ENCODE measurements at places on chromosomes 7 and 10.

GRCh38 chr10:28087661-28088351, 88.9 kb upstream of the ODAD2 start:
- no peak for DNase-seq

DNA sequence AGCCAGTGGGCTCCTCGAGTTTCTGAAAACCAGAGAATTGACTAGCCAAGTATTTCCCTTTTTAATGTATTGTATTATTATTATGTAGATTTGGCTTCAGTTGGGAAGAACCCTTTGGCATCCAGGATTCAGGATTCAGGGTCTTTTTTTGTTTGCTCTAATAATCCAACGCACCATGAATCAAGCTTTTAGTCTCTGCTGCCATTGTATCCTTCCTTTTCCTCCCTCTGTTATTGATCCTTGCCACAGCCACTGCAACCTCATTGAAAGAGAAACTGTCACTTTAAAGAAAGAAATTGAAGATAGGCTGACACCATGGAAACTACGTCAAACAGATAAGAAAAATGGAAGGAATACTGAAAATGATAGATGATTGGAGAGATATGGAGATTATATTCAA, 150.0 kb downstream of the CHRM2 start:
- no peak for DNase-seq

DNA sequence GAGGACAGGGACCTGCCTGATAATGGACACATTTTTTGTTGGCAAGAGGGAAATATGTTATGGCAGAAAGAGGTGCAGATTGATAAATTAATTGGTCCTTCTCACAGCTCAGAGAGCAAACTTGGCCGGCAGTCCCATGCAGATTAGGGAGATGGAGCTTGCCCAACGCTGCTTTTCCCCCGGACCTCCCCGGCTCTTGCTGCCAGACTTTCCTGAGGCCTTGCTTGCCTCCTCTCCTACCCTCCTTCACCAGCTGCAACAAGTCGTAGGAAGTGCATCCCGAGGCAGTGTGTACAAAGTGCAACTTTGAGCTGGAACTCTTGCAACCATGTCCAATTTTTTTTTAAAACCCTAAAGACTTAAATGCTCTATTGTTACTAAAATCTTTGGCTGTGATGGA, 215.5 kb downstream of the LRMDA start:
- no peak for DNase-seq

DNA sequence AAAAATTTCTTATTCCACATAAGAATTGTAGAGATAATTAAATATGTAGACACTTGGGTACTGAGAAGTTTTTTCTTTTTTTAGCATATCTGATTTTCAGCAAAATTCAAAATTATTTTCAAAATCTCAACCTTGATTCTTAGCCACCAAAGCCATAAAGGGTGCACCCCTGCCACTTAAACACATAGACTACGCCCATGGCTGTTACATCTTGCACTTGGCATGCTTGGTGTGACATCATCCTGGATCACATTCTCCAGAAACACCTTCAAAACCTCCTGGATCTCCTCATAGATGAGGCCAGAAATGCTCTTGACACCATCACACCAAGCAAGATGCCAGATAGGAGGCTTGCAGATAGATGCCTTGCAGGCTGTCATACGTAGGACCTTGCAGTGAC, 89.1 kb upstream of the KLF14 start:
- no peak for DNase-seq

DNA sequence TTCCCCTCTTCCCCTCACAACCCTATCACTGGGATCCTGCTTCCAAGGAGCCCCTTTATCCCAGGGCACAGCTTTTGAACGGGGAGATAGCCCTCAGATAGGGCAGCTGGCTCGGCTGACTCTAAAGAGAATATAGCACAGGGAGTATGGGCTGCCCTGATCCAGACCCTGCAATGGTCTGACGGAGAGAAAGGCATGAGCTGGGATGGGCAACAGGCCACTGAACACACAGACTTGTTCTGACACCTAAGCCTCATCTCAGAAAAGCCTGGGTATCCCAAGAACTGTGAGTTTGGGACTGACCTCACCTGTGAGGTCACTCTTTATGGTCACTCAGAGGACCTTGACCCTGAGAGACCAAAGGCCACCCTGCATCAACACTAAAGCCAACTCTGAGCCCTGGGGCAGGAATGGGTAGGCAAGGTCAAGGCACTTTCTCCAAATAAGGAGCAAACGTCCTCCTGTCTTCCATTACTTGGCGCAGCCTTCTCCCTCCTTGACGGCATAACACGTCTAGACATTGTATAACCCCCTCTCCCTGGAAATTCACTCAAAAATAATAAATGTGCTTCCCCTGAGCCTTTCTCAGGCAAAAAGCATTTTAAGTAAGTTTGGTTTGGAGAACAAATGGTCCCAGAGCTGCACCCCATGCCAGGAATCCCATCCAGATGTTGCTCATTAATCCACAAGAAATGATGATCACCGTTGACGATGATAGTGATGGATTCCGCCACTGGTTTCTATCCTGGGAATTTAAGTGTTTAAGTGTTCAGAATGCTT, 8.2 kb upstream of the LRRC18 start:
- DNase-seq: no peak

DNA sequence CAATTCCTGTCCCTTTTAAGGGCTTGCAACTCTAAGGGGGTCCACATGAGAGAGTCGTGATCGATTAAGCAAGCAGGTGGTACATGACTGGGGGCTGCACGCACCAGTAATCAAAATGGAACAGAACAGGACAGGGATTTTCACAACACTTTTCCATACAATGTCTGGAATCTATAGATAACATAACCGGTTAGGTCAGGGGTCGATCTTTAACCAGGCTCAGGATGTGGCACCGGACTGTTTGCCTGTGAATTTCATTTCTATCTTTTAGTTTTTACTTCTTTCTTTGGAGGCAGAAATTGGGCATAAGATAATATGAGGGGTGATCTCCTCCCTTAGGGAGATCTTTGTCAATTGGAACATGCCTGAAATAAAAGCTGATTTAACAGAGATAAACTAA, 370.1 kb downstream of the IPMK start:
- no peak for DNase-seq

DNA sequence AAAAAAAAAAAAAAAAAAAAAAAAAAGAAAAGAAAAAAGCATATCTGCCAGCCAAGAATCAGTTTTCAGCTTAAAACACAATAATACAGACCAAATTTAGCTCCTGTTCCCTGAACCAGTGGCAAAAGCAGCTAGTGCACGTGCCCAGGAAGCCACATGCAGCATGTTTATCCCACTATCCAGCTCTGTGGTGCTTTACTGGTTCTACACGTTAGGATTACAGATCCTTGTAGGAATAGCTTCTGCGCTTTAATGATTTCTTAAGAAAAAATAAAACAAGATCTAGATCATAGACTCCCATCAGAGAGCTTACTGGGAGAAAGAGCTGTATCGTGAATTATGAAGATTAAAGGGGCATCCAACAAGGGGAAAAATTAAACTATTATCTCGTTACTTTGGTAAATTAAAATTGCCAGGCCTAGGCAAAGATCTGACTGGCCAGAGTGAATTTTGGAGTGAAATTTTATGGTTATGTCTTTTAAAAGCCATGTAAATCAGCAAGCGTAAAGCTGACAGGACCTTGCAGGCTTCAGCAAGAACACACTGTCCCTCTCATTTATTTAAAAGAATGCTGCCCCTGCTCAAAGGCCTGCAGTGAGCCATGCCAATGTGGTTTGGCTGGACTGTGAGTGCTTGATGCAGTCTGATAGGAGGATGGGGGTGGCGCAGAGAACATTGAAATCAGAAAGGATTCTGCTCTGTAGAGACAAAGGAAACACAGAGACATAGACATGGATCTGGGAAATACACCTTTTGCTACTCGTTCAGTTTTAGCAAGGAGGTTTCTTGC, 177.3 kb upstream of the PHYHIPL start:
- no peak for DNase-seq

DNA sequence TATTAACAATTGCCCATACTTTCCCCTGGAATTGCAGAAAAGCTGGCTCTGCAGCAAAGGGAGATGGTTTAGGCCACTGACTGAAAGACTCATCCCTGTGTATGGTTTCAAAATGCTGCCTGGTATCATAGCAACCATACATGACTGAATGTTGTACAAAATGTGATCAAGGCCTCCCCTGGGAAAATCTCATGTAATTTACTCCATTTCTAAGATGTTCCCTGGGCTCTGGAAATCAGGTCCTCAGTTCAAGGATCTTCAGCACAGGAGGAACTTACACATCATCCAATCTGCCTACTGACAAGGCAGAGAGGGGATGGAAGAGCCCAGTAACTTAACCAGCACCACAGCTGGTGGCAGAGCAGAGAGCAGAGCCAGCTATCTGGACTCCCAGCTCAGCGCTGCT, 111.8 kb downstream of the JAZF1 start:
- no peak for DNase-seq

- DNase-seq: no peak
Observed at GRCh38 chr7:96707901-96708774, 1.5 kb downstream of the SEM1 start.

GRCh38 chr7:28584235-28584634, 171.9 kb downstream of the CREB5 start:
- DNase-seq: no peak

DNA sequence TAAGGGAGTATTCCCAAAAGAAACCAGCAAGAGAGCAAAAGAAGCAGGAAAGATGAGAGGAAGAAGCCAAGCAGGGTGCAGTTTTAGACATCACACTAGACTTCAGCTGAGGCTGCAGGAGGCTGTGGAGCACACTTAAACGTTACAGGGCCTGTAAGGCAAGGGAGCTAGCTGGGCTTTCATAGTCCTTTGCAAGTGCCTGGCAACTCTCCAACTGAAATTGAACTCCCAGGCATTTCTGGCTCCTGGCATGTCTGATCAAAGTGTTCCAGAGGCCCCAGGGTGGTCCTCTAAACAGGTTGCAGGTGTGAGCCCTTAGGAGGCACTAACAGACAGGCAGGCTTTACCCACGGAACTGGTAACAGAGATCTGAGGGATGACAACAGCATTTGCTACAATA, 750.2 kb downstream of the XPNPEP1 start:
- no peak for DNase-seq

- no peak for DNase-seq
Observed at GRCh38 chr7:29893351-29893965, 87.2 kb downstream of the WIPF3 start.

GRCh38 chr7:48760528-48761265, 163.7 kb upstream of the CDC14C start:
- DNase-seq: no peak

DNA sequence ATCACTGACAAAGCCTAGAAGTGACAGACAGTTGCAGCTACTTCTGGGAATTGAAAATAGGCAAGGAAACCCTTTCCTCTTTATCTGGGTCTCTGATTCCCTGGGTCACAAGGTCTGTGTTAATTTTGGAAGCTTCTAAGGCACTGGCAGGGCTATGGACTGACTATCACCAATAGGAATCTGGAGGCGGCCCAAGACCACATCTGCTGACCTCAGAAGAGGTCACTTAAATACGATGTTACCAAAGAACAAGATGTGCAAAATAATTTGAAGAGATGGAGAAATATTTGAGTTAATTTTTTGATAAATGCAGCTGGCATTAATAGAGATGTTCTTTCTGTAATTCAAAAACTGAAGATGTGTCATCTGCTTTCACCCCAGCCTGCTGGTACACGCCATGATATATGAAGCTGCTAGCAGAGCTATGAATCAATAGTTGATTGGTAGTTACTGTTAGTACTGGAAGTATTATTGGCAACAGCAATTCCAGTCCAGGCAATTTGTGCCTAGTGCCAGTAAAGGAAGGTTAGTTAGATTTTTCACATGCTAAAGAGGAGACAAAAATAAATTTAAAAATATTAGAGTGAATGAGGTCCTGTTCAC, 5.5 kb upstream of the STEAP4 start:
- no peak for DNase-seq

DNA sequence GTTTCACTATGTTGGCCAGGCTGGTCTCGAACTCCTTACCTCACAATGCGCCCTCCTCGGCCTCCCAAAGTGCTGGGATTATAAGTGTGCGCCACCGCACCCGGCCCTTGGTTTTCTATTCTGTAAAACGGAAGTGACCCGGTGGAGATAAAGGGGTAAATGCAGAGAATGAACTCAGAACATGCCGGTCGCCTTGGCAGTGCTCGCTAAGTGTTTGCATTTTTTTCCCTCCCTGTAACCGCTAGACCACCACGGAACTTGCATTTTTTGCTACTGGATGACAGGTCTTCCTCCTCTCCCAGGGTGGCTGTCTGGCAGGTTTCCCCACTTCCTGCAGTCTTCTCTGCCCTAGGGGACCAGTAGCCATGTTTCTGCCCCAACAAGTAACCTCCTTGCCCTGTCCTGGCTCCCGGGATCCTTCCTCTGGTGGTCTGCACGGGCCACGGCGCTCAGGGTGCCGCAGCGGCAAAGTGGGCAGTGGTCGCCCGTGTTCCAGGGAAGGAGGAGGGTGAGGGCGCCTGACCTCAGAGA, 18.8 kb upstream of the GNA12 start:
- peak; percentile 18 for DNase-seq

GRCh38 chr10:96390460-96390864, 31.7 kb upstream of the OPALIN start:
- no peak for DNase-seq

- DNase-seq: no peak
Observed at GRCh38 chr7:84113286-84113685, 81.3 kb downstream of the SEMA3A start.

Measured in stimulated activated CD8-positive, alpha-beta memory T cell treated with anti-CD3 and anti-CD28 coated beads, Interleukin-15, amount 100 ng/mL, for 4 hours (primary cell).